ENCODE measurements at places on chromosomes 2 and 18. TPM values are rescaled to one million over a fixed set of nuclear protein-coding genes. Genes with fewer than 3 reads are reported as not detected.

The KLHL41 gene
- total RNA-seq, result not detected

The PLB1 gene
- total RNA-seq, result 0.65 TPM

The UNC80 gene
- total RNA-seq, result not detected

The CYRIA gene
- 25.2 TPM for total RNA-seq

The PRSS56 gene
- total RNA-seq, result not detected

The TCF23 gene
- total RNA-seq, result not detected

The HYCC2 gene
- 8.6 TPM for total RNA-seq

The TTL gene
- total RNA-seq, result 75.3 TPM

The NT5DC4 gene
- not detected for total RNA-seq

The LOXHD1 gene
- total RNA-seq, result not detected

The ATRAID gene
- total RNA-seq, result 231 TPM

The SKOR2 gene
- not detected for total RNA-seq

The IL36A gene
- total RNA-seq, result not detected

The NFU1 gene
- 92.9 TPM for total RNA-seq

All from A172 (cell line).